ENCODE measurements at places on chromosomes 13 and 19.

DNA sequence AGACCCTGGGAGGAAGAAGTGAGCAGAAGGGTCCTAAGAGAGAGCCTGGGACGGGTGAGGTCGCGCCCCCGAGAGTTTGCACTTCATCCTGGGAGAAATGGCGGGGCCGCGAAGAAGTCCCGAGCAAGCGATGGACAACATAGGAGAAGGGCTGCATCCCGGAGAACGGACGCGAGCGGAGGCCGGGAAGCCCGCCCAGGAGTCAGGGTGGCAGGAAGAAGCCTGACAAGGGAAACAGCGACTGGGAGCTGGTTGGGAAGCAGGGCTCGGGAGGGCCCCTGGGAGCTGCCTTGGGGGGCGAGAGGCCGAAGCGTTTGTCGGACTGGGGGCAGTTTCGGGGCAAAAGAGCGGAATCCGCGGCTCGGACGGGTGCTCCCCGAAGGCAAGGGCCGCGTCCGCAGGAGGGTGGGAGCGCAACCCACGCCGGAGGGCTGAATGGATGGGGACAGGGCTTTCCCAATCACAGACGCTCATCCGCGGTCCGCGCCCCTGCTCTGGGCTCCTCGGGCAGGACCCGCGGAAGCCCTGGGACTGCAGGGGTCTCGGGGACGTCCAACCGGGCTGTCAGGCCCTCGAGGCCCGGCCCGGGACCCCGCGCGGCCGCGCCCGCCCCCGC lies 469 bp downstream of the ABHD17A start:
- no peak for DNase-seq

DNA sequence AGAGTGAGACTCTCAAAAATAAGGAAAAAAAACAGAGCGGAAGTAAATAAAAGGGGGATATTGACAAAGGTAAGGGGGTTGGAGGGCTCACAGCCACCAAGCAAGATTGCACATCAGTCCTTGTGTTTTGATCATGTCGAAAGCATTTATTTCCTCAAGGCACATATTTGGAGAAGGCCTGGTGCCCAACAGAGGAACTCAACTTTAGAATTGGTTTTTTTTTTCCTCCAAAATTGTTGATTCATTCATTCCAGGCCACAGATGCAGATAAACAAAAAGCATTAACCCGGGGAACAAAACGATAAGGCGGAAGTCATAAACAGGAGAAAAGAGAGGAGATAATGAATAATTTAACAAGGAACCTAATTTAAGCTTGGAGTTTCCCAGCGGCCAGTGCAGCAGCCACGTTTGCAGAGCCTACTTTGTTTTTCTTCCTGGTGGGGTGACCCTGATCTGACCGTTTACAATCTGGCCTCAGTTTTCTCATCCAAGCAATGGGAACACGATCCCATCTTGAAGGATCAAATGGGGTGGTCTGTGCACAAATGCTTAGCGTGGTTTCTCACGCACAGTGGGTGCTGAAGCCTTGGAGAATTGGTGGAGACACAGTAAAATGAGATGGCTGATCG lies 2.1 kb upstream of the PTPRS start:
- no peak for DNase-seq

GRCh38 chr19:3821857-3822364 lies 35.7 kb upstream of the MATK start:
- DNase-seq = peak; percentile 93

DNA sequence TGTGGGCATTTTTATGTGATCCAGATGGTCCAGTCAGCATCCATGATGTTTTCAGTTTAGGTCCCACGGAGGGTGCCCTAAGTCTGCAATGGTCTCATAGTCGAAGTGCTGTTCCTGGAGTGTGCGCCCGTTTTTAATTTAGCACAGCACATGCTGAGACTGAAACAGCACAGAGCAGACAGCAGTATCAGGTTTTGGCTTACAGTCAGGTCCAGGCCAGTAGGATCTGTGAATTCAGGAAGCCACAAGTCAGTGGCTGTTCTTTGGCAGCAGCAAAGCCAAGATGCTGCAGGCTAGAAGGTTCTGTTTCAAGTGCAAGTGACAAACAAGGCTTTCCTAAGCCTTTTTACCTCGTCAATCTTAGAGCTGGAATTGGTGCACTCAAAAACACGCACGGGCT lies 18.3 kb downstream of the FBXO27 start:
- DNase-seq = no peak

- no peak for DNase-seq
These were observed 665 bp upstream of the ATG4D start for GRCh38 chr19:10543059-10543419.

- DNase-seq = no peak
These were observed 43.7 kb downstream of the NUMBL start for GRCh38 chr19:40646743-40647254.

DNA sequence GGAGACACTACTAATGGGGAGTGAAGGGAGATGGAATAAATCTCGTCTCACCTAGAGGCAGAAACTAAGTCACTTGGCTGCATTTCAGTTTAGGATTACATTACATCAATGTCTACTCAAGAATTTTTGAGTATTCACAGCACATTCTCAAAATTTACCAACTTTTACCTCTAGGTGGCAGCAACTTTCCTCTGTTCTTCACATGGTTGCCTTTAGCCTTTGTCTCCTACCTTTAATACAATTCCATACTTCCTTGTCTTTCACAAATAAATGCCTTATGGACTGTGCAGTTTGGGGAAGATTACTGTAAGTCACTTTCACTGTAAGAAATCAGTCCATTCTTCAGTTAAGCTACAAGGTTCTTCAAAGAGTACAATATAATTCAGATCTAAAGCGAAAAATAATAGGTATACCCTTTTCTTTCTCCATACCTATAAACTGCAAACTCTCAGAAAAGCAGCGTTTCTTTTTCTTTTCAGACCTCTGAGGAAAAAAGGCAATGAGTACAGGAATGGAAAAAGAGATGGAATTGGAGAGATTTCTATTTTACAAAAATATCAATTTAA lies 379.4 kb downstream of the KLF12 start:
- no peak for DNase-seq

- no peak for DNase-seq
These were observed 6.1 kb downstream of the OSCAR start for GRCh38 chr19:54094426-54095000.

- no peak for DNase-seq
These were observed 44.5 kb upstream of the KCTD15 start for GRCh38 chr19:33752018-33752800.

GRCh38 chr19:49936549-49936948 lies 7.2 kb upstream of the NUP62 start:
- DNase-seq = no peak

GRCh38 chr13:80040196-80040980 lies 300.5 kb downstream of the SPRY2 start:
- no peak for DNase-seq

GRCh38 chr19:51501594-51502263 lies at the start of gene SIGLEC12:
SIGLEC12 (minus strand) TSS chr19:51501800; CDS start chr19:51501733, 67 bp downstream.
- no peak for DNase-seq

DNA sequence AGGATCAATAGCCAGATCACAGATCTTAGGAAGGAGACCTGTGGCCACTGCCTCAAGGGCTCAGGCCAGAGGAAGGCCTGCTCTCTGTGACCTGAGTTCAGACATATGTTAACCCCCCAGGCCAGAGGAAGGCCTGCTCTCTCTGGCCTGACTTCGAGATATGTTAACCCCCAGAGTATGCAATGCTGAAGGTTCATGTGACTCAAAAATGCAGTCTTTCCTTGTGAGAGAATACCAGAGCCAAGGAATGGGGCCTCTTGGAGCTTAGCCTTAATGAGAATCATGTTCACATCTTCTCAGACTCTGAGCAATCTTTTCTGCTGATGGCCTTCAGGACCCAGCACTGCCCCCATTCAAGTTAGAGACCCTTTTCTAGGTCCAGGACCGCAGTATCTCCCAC lies 36.7 kb downstream of the MBNL2 start:
- no peak for DNase-seq

DNA sequence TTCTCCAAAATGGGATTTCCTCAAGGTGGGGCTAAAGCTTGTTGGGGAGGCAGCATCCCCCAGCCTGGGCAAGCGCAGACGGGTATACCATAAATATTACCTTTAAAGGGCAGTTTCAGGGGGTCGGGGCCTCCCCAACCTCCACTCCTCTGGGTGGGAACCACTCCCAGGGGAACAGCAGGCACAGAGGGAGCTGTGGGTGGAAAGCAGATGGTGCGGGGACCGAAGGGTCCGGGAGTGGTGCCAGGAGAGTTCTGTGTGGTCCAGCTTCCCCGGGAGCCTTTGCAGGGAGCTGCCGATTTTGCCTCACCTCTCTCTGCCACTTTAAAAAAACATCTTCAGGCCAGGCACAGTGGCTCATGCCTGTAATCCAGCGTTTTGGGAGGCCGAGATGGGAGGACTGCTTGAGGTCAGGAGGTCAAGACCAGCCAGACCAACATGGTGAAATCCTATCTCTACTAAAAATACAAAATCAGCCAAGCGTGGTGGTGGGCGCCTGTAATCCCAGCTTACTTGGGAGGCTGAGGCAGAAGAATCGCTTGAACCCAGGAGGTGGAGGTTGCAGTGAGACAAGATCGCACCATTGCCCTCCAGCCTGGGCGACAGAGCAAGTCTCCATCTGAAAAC lies 5.5 kb downstream of the MAST3 start:
- DNase-seq = no peak

DNA sequence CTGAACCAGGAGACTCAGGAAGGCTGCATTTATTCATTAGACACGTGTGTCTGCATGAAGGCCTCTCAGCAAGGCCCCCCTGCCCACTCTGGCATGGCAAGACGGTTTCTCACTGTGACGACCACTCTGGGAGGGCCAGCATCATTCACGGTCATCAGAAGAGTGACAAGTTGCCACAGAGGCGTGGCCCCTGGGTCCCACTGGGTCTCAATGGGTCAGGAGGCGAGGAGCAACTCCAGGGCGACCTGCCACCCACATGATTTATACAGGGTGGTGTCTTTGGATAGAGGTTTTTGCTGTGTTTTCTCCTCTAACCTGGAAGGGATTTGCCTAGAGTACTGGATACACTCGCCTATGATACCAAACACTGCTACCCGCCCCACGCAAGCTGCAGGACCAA lies 60.7 kb downstream of the KLF2 start:
- DNase-seq = no peak

DNA sequence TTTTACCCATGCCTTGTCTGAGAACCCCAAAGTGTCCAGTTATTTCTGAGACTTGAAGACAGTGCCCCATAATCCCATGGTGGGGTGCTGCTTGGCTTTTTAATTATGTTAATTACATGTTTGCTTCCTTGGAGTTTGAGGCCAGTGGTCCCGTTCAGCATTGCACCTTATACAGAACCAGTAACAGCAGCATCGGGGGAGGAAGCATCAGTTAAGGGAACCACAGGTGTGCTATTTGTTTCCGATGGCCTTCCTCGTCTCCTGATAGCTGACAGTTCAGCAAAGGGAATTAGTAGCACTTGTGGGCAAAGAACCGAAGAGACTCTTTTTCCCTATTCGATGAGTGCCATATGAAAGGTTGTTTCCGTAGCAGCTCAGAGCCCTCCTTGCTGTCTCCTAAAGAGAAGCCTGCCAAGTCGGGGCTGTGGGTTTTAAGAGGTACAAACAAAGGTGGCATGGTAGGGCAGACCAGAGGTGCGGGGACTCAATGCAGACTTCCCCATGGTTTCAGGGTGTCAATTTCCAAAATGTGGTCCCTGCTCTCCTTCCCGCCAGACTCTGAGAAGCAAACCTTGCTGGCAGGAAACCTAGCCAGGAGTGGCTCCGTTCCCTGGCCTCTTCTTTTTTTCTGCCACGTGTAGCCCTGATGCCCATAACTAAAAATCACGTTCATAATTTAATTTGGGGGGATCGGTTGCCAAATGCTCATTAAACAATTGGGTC lies 225.2 kb upstream of the TSHZ3 start:
- DNase-seq = no peak

GRCh38 chr19:41159881-41160280 lies 33.1 kb upstream of the CYP2S1 start:
- DNase-seq = no peak

GRCh38 chr19:54418030-54418929 lies 3.0 kb downstream of the TTYH1 start:
- no peak for DNase-seq

- DNase-seq = no peak
These were observed 150.6 kb downstream of the LHFPL6 start for GRCh38 chr13:39452417-39452816.

DNA sequence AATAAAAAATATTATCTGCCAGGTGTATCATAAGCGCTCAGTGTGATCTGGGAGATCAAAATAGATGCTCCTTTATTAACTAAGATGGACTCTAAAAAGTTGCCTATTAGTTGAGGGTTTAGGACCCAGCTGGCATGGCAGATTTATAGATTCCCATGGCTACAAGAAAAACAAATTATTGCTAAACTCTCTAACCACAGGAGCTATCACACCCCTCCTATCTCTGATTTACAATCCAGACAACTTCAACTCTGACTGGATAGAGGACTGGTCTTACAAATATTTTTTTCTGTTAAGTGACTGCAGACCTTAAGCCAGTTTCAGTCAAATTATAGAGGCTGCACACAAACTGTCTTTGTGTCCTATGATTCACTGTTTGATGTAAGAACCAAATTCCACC lies 45.4 kb upstream of the MYCBP2 start:
- DNase-seq = no peak

GRCh38 chr13:28716511-28716910 lies 2.3 kb downstream of the SLC46A3 start:
- no peak for DNase-seq

- DNase-seq = no peak
These were observed 538.4 kb upstream of the PCDH20 start for GRCh38 chr13:61954092-61954491.

DNA sequence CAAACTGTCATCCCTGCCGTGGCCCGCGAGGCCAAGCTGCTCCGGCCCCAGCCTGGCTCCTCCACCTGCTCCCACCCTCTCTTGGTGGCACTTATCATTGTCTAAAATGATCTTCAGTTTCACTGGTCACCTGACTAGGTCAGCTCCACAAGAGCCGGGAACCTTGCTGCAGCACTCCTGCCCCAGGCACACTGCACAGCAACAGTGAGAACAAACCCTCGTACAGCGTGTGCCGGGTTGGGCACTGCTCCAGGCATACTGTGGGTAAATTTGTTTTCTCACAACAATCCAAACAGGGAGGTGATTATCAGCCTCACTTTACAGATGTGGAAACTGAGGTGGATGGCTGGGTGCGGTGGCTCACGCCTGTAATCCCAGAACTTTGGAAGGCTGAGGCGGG lies 8.9 kb downstream of the DEDD2 start:
- no peak for DNase-seq
